ENCODE measurements at places on chromosomes 6 and 20. TPM values are rescaled to one million over a fixed set of nuclear protein-coding genes. Genes with fewer than 3 reads are reported as not detected.

Gene PDE7B
- 0.62 TPM for total RNA-seq

Gene IL17F
- total RNA-seq, result not detected

Gene THBD
- 90.4 TPM for total RNA-seq

Gene PCIF1
- 34.8 TPM for total RNA-seq

- peak; percentile 40 for DNase-seq
Observed at GRCh38 chr6:159692303-159693127, 526 bp downstream of the SOD2 start.

DNA sequence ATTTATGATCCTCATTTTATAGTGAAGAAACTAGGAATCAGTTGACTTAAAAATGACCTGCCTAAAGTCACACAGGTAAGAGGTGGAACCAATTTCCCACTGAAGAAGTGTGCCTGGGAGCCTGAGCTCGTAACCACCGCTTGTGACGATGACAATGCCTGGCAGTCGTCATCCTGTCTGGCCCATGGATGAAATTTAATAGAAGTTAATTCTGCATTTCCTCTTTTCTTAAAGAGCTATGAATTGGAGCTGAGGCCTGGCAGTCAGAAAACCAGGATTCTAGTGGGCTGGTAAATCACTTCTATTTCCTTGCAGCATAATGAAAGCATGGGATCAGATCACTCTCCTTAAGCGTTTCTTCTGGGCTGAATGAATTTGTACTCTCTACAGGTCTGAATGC lies 200.0 kb upstream of the SGK1 start:
- no peak for DNase-seq

- DNase-seq, result no peak
Observed at GRCh38 chr6:30144811-30145210, 8.9 kb downstream of the TRIM40 start.

Data from endothelial cell (in vitro differentiated cells).